ENCODE measurements at places on chromosomes 16 and 17. TPM values are rescaled to one million over a fixed set of nuclear protein-coding genes. Genes with fewer than 3 reads are reported as not detected.

HS3ST2 gene
- total RNA-seq, result not detected

CES5A gene
- not detected for total RNA-seq

LRRC75A gene
- 2.6 TPM for total RNA-seq

DNA sequence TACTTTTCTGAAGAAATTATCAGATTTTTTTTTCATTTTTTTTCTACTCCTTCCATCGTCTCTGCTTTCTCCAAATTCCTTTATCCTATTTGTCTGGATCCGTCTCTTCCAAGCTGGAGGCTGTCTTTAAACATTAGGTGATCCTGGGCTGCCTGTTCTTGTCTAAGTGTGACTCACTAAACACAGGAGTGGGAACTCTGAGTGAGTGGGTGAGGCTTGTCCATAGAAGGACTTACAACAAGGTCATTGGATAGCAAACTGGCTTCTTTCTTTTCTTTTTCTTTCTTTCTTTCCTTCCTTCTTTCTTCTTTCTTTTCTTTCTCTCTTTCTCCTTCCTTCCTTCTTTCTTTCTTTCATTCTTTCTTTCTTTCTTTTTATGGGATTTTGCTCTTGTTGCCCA is 18.2 kb downstream of the ALOX15 start:
- H3K4me1 ChIP-seq, result no peaks in the 10 kb centered on the region
- H3K27me3 ChIP-seq, result peaks cover 19% of the 10 kb centered on the region

DNA sequence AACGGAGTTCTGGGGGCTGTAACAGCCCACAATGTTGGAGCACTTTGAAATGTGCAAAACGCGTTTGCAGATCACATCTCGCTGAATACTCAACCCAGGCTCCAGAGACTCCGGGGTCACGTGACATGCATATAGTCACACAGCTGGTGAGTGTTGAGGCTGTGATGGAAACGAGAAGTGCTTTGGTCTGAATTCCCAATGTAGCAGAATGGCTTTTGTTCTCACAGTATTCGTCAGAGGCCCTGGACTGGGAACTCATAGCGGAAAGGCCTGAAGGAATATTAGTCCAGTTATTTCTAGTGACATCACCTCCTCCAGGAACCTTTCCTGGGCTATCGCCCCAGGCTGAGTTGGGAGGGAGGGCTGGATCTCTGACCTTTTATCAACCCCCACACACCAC is 95.8 kb upstream of the CRHR1 start:
- no peaks in the 10 kb centered on the region for H3K36me3 ChIP-seq
- no peak overlapping the region for H3K4me3 ChIP-seq
- no peaks in the 10 kb centered on the region for H3K4me1 ChIP-seq
- H3K27ac ChIP-seq, result no peak overlapping the region
- peaks cover 20% of the 10 kb centered on the region for H3K27me3 ChIP-seq

DNA sequence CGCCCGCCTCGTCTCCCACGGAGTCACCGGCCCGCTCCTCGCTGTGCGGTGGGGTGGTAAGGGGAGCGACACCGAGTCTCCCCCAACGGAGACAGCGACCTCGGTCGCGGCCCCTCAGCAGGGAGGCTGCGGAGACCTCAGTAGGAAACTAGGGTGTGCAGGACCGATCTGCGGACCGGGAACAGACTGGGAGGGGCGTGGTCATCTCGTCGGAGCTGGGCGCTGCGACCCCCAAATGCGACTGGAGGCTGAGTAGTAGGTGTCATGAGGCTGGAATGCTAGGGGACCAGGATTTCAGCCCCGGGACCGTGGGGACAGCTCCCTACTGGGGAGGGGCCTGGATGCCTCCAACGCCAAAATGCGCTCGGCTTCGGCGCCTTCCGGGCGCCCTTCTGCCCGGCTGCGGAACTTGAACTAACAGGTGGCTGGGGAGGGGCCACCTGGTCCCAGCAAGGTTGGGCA is 1.3 kb downstream of the CACNG4 start:
- H3K36me3 ChIP-seq, result no peaks in the 10 kb centered on the region
- H3K27me3 ChIP-seq, result peaks cover 51% of the 10 kb centered on the region
- no peak overlapping the region for H3K27ac ChIP-seq
- H3K4me1 ChIP-seq, result peaks cover 4% of the 10 kb centered on the region
- no peak overlapping the region for H3K4me3 ChIP-seq
